A549 treated with RU486 at 1 μM for 4 hours (cell line): ENCODE measurements at places on chromosomes 11 and 22. TPM values are rescaled to one million over a fixed set of nuclear protein-coding genes. Genes with fewer than 3 reads are reported as not detected.

NTM gene
- not detected in 5 replicates for total RNA-seq

ARHGAP8 gene
- total RNA-seq, result 0.81 to 1.9 TPM (median 1.6 TPM) in 5 replicates

ENTHD1 gene
- total RNA-seq, result not detected in 5 replicates

FOLR3 gene
- 0.17 to 0.70 TPM (median 0.22 TPM) in 3 of 5 replicates, not detected in the others for total RNA-seq

FAM227A gene
- total RNA-seq, result 0.42 to 0.75 TPM (median 0.71 TPM) in 5 replicates

SCGB1C1 gene
- total RNA-seq, result not detected in 5 replicates

CDHR5 gene
- total RNA-seq, result 0.05 to 0.14 TPM in 2 of 5 replicates, not detected in the others

FADS2 gene
- total RNA-seq, result 246 to 335 TPM (median 271 TPM) in 5 replicates

MLC1 gene
- total RNA-seq, result 0.05 to 0.06 TPM in 2 of 5 replicates, not detected in the others

CDCA5 gene
- total RNA-seq, result 56.3 to 71.6 TPM (median 66.3 TPM) in 5 replicates

SDHAF2 gene
- 35.7 to 55.4 TPM (median 41.9 TPM) in 5 replicates for total RNA-seq

SLC22A25 gene
- not detected in 5 replicates for total RNA-seq

P2RY6 gene
- 5.9 to 13.3 TPM (median 10.8 TPM) in 5 replicates for total RNA-seq

MIOX gene
- not detected in 5 replicates for total RNA-seq

P4HA3 gene
- total RNA-seq, result 29.5 to 52.9 TPM (median 41.6 TPM) in 5 replicates

CD151 gene
- total RNA-seq, result 723 to 833 TPM (median 723 TPM) in 5 replicates

APOL5 gene
- not detected in 5 replicates for total RNA-seq

PRAME gene
- 98.9 to 108 TPM (median 104 TPM) in 5 replicates for total RNA-seq

YAP1 gene
- total RNA-seq, result 43.4 to 55.1 TPM (median 49.7 TPM) in 5 replicates

ANGPTL5 gene
- 0.05 to 0.14 TPM in 2 of 5 replicates, not detected in the others for total RNA-seq

CD3D gene
- total RNA-seq, result 0.64 TPM in 1 of 5 replicates, not detected in the others

RTN4RL2 gene
- total RNA-seq, result 60.5 to 129 TPM (median 112 TPM) in 5 replicates

TCN1 gene
- total RNA-seq, result 0.15 to 0.50 TPM (median 0.43 TPM) in 5 replicates

HOATZ gene
- total RNA-seq, result not detected in 5 replicates

MMP7 gene
- 20.9 to 30.7 TPM (median 24.7 TPM) in 5 replicates for total RNA-seq

ARHGAP42 gene
- 4.1 to 8.3 TPM (median 7.5 TPM) in 5 replicates for total RNA-seq

OR52E8 gene
- total RNA-seq, result not detected in 5 replicates

ARHGEF17 gene
- 8.5 to 14.0 TPM (median 10.4 TPM) in 5 replicates for total RNA-seq

TYR gene
- not detected in 5 replicates for total RNA-seq
